Activated naive CD8-positive, alpha-beta T cell treated with anti-CD3 and anti-CD28 coated beads, Interleukin-2, amount 10 ng/mL, durations not matched to agents 7 days and 5 days (primary cell): ENCODE measurements at places on chromosomes 3 and 15. TPM values are rescaled to one million over a fixed set of nuclear protein-coding genes. Genes with fewer than 3 reads are reported as not detected.

Gene SEMA3G
- total RNA-seq: 0.06 TPM

DNA sequence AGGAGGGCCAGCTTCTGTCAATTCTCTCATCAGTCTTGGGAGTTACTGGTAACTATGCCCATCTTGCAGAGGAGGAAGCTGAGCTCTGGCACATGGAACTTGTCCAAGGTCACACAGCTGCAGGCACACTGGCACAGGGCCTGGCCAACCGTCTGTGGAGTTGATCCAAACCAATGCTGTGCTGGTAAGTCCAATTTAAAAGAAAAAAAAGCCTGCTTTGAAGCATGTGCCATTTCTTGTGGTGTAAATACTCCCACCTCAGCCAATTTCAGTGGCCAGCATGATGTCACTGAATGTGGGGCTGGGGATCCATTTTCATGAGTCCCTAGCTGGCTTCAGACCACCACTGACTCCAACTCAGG lies 83.4 kb downstream of the CHSY1 start:
- peak overlapping the region; percentile 95 for H3K27ac ChIP-seq
- no peak for DNase-seq
- no peaks in the 10 kb centered on the region for H3K27me3 ChIP-seq
- H3K36me3 ChIP-seq: peaks cover 23% of the 10 kb centered on the region

- H3K27ac ChIP-seq: no peak overlapping the region
- H3K4me1 ChIP-seq: no peaks in the 10 kb centered on the region
- H3K4me3 ChIP-seq: no peak overlapping the region
- DNase-seq: no peak
- no peaks in the 10 kb centered on the region for H3K36me3 ChIP-seq
Measured at GRCh38 chr3:78519281-78519680, 1248.5 kb downstream of the ROBO1 start.

Gene SHC4
- 0.23 TPM for total RNA-seq

Gene IL12A
- 0.65 TPM for total RNA-seq

Gene SLC28A1
- not detected for total RNA-seq
